Inflammatory macrophage (primary cell): ENCODE measurements at places on chromosomes 5 and 9.

DNA sequence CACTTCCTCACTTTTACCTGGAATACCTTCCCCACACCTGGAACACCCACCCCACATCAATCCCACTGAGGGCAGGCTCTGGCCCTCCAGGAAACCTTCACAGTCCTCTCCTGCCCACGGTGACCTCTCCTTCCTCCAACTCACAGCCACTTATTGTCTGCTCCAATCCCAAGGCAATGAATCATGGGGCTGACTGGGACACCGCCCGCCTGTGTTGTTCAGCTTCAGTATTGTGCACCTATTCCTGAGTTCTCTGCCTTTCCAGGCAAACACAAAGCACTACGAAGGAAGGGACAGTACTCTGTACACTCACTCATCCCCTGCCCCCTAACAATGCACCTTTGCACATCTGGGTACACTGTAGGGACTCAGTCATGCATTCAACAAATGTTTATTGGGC, 7.3 kb downstream of the PCDH1 start:
- DNase-seq, result no peak

DNA sequence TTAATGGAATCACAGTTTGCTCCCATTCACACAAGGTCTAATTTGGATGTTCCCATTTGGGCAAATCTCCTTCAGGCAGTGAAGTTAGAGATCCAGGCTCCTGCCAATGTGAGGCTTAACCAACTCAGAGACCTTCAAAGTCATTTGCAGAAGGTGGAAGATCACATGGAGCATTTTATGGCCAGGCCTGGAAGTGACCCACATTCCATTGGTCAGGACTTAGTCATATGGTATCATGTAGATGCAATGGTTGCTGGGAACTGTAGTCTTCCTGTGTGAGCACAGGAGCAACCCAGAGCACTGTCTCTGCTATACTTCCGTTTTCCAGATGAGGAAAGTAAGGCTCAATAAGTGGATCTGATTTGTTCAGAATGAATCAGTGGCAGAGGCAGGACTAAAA, 292.7 kb upstream of the SMARCA2 start:
- DNase-seq, result no peak

- no peak for DNase-seq
These were observed 176.1 kb upstream of the MVB12B start for GRCh38 chr9:126150411-126151030.

- DNase-seq, result no peak
These were observed 82.9 kb downstream of the RAPGEF1 start for GRCh38 chr9:131657037-131657377.

DNA sequence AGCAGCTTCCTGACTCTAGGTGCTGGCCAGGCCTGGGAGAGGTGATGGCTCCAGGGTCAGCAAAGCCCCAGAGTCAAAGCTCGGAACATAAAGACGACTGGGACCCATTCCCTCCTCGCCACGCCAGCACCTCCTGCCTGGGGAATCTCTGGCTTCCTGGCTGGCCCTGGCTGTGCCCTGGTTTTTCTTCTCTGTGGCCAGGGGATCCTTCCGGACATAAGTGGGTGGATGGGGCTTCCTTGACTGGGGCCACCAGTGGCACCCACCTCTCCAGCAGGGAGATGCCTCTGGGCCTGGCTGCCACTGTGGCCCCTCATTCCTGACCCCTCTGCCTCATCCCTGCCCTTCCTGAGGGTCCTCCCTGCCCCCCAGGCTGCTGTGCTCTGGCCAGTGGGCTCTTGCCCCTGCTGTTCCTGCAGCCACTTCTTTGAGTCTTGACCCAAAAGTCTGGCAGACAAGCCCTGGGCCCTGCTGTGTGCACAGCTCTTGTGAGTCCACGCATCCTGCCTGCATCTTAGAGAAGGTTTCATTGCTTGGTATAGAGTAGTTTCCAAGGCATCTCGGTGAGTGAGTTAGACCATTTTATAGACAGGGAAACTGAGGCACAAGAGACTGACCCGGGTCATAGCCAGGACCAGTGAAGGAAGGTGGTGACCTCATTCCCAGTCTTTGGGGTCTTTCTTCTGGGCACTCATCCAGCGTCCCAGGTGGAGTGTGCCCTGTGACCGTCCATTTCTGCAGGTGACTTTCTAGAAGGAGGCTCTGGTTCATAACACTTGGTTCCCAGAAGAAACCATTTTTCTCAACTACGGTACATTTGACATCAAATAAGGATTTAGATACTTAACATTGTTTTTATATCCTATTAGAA, 17.3 kb upstream of the LPCAT1 start:
- no peak for DNase-seq

GRCh38 chr5:139844472-139845145, 49.0 kb downstream of the PSD2 start:
- peak; percentile 76 for DNase-seq

DNA sequence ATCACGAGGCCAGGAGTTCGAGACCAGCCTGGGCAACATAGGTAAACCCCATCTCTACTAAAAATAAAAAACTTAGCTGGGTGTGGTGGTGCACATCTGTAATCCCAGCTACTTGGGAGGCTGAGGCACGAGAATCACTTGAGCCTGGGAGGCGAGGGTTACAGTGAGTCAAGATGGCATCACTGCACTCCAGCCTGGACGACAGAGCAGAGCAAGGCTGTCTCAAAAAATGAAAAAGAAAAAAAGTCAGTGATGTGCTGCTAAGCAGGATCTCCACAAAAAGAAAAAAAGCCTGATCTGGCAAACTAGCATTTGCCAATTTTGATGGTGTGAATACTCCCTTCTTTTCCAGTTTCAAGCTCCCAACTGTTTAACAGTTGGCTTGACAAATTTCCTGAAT, 21.9 kb downstream of the F2R start:
- no peak for DNase-seq

GRCh38 chr5:14902826-14903560, 31.4 kb upstream of the ANKH start:
- no peak for DNase-seq

GRCh38 chr5:135371622-135372232, 27.3 kb downstream of the MACROH2A1 start:
- DNase-seq, result peak; percentile 42

- DNase-seq, result no peak
These were observed 202.1 kb downstream of the DEPDC1B start for GRCh38 chr5:60497706-60498500.

- DNase-seq, result peak; percentile 69
These were observed at the start of gene CARD6 for GRCh38 chr5:40841068-40841805. TSS of gene CARD6 (plus strand) at chr5:40841367. CDS start at chr5:40841383, 16 bp downstream.

GRCh38 chr5:60945813-60946187, 795 bp downstream of the NDUFAF2 start:
- DNase-seq, result no peak

DNA sequence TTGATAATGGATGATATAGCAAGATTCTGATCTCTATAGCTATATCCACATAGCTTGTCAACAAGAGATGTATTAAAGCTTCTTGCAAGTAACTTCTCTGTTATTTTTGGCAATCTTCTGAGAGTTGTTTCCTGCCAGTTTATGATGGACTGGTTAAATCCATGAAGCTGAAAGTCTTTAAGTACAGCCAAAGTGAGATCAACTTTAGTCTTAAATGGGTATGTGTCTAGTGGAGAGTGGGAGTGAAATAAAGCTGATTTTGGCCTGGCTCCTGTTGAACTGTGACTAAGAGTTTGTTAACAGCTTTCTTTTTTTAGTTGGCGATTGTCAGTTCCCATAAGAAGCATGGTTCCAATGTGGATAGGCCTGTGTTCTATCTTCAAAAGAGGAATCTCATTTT, 350.9 kb upstream of the PCSK5 start:
- no peak for DNase-seq

DNA sequence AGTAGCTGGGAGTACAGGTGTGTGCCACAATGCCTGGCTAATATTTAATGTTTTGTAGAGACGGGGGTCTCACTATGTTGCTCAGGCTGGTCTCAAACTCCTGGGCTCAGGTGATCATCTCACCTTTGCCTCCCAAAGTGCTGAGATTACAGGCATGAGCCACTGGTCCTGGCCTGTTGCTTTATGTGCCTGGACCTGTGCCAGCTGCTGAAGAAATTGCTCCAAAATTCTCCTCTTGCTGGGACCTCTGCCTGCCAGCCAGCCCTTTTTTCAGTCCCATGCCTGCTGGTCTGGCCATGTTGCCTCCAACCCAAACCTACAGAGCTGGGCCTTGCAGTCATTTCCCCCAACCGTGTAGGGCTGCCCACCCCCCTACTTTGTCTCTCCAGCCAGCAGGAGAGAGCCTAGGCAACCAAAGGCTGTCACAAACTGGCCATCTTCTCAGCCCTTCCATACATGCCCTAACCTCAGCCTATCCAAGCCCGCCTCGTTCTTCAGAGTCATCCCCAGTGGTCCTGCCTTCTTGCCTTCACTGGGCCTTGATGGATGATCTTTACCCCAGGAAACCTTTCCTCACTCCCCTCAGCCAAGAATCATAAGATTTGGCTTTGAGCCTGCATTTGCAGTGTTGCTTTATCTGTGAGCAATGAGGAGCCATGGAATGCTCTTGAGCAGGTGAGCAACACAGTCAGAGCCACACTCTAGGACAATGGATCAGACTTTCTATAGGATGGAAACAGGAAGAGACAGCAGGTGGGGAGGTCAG, 27.4 kb upstream of the SYNPO start:
- no peak for DNase-seq

DNA sequence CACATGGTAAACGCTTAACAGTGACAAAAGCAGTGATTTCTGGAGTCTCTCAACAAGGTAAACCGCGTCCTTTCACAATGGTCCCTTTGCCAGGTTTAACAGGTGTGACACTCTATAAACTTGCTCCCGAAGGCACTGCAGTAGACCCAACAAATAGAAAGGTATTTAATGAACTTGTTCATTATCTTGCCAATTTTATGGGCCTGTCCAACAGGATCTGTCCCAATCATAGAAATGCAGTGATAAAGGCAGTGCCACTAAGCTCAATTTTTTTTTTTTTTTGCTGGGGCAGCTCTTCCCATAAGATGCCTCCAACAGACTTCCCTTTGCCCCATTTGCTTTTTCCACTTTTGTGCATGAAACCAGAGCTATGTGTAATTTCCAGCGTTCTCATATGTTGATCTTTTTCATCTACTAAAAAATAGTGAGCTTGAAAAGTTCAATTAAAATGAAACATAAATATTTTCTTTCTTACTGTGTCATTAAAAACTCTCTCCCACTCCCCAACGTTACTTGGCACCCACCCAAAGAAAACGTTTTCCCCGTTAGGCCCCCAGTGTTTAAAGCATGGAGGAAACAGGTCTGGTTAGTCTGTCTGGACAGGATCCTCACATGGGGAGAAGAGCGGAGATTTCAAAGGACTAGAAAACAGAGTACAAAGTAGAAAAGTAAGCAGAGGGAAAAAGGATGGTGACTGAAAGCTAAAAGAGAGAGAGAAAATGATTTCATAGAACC, 80.9 kb upstream of the SPATA31D4 start:
- no peak for DNase-seq

DNA sequence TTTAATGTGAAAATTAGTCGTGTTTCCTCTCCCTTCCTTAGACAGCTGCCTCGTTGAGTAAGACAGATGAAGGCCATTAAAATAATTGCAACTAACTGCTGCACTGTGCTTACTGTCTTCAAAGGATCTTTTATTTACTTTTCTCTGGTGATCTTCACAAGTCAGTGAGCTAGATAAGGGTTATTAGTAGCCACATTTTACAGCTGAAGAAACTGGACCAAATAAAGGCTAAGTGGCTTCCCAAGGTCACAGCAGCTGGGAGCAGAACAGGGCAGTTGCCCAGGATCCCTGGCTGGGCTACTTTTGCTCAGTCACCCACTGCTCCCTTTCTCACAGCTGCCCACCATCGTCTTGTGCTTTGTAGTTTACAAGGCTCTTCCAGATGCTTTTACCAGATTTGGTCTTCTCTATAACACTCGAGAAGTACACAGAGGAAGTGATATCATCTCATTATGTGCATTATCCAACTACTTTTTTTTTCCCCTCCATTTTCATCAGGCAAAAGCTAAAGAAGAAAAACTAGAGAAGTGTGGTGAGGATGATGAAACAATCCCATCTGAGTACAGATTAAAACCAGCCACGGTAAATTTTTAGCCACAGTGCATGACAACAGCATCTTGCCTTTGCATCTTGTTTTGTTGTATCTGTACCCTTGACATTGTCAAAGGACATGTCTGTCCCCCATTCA, 61.8 kb downstream of the ERAP1 start:
- no peak for DNase-seq

DNA sequence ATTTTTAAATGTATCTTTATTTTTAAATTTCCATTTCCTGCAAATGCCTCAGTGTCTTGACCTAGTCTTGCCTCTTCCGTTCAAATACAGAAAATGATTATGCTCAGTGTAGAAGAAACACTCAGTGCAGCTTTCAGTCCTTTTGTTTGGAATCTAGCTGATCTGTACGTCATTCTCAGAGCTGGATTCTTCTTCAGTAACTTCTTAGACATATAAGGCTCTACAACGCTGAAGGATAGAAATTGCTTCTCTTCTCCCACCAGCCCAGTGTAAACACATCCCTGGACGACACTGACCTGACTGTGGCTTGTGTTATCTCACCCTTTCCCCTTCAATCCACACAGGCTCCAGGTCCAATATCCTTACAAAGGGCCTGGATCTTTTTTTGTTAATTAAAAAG, 3.2 kb upstream of the ALDH1B1 start:
- no peak for DNase-seq

GRCh38 chr5:34474573-34475021, 181.5 kb upstream of the RAI14 start:
- peak; percentile 60 for DNase-seq

DNA sequence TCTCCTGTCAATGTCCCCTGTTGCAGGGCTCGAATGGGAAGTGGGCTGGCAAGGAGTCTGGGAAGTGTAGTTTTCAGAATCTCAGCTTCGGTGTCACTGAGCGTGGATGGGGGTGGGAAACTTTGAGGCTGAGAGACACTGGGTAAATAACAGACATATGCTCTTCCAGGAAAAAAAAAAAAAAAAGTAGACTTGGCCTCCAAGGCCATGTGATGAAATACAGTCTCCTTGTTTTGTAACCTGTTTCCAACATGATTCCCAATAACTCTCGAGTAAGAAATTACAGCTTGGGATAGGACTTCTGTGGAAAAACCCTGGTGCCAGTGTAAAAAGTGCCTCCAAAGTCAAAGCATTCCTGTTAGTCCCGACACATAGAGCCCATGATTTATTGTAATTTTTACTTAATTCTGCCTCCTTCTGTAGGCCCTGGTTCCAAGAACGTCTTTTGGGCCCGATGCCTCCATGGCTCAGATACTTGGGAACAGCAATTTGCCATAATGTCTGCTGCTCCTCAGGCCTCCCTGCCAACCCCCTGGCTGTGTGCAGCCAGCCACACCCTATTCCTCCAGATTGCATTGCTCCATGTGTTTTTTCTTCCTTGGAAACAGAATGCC, 119.5 kb upstream of the TNC start:
- DNase-seq, result no peak

DNA sequence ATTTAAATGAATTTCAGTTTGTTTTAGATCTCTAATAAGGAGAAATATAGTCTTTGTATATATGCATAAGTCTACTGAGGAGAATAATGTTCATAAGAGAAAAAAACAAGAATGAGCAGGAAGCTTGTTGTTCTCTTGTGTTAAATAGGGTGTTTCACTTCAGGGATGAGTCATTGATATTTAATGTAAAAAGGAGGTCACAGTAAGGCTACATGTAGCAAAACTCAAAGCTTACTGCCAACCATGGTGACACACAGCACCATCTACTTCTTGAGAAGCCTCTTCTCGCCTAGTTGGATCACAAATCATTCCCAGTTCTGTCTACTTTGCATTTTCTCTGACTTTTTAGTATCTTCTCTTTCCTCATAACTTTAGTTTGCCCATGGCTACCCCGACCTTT, 1466.0 kb upstream of the C9orf72 start:
- DNase-seq, result no peak
